Frontal cortex (tissue), 4 donors: ENCODE measurements at places on chromosomes 4 and X. TPM values are rescaled to one million over a fixed set of nuclear protein-coding genes. Genes with fewer than 3 reads are reported as not detected.

- DNase-seq, result no peak
Measured at GRCh38 chr4:133014473-133015135, 134.5 kb upstream of the PCDH10 start.

Gene GIMD1
- total RNA-seq, result not detected

GRCh38 chrX:122868631-122869030 lies 315.4 kb upstream of the GRIA3 start:
- DNase-seq, result no peak

DNA sequence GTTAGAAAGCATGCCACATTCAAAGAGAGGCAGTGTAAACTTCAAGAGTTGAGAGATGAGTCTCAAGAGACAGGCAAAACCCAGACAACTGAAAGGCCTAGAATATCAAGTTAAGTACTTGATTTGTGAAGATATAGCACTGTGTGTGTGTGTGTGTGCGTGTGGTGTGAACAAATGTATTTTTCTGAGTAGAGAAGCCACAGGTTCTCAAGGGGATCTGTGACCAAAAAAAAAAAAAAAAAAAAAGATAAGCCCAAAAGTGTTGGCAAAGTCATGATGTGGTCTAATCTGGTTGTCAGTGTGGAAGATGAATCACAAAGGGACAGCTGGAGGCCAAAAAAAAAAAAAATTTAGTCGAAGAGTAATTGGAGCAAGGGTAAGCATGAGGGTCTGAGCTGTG lies 3.9 kb downstream of the RIPPLY1 start:
- DNase-seq, result no peak

- DNase-seq, result no peak
Measured at GRCh38 chr4:94897023-94897422, 139.3 kb downstream of the BMPR1B start.

Gene MBNL3
- total RNA-seq, result 2.0 TPM

GRCh38 chr4:77204621-77205020 lies 47.6 kb downstream of the CCNG2 start:
- DNase-seq, result no peak

GRCh38 chrX:13891377-13892140 lies 74.7 kb upstream of the GPM6B start:
- DNase-seq, result peak; percentile 17

- no peak for DNase-seq
Measured at GRCh38 chrX:85870585-85870984, 176.8 kb downstream of the CHM start.

Gene OCIAD1
- total RNA-seq, result 179 TPM

Gene CXCL10
- total RNA-seq, result not detected

DNA sequence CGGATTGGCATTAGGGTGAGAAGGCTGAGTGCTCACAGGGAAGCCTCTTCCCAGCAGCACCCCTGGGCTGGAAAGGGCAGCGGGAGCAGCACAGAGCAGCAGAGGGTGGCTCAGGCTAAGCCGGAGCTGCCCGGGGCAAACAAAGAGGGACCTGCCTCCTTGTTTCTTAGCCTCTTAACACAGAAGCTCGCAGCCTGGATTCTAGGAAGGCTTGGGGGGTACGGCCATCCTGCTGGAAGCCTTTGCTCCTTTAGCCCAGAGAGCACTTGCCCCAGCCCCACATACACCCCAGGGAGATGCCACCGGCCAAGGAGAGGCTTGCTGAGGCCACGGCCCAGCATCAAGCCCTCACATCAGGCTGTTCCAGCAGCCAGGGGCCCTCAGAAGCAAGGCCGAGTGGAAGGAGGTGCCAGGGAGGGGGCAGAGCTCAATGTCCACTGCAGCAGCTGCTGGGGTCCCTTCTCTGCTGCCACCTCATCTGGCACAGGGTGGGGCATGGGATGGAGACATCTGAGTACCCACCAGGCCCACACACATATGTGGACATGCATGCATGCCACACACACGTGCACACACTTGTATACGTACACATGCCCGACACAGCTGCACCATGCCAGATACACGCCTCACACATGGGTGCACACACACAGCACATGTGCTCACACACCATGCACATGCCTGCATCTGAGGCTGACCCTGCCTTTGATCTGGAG lies 20.3 kb upstream of the SPON2 start:
- no peak for DNase-seq

- no peak for DNase-seq
Measured at GRCh38 chr4:27198971-27199370, 338.3 kb downstream of the STIM2 start.

DNA sequence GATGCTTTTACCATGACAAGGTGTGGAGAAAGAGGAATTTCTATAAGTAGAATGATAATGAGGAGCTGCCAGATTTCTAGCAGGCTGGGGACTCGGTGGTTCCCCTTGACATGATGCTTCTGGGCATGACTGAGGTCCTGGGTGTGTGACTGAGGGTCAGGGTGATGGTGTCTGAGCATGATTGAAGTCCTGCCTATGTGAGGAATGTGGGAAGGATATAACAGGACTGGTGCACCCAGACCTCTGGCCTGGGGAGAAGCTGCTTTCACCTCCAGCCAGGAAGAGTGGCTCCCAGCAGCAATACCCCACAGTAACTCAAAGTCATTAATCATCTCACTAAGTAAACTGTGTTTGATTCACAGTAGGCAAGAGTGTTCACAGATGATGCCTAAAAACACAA lies 17.4 kb downstream of the SORBS2 start:
- no peak for DNase-seq

Gene PLAC1
- not detected for total RNA-seq

DNA sequence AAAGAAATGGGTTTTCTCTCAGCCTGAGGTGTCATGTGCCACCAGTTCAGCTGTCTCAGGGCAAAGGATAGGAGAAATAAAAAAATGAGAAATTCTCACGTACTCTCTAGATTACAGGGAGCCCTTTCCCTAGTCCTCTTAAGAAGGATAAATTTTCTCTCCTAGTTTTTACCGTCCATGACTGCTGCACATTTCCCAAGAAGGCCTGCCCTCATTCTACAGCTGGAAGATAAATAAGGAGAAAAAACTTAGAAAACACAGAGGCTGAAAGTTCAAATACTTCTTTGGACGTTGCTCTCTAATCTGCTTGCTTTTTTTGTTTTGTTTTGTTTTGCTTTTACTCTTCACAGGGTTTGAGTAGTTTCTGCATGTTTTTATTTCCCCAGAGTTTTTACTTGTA lies 211.9 kb downstream of the DCAF12L2 start:
- DNase-seq, result no peak

DNA sequence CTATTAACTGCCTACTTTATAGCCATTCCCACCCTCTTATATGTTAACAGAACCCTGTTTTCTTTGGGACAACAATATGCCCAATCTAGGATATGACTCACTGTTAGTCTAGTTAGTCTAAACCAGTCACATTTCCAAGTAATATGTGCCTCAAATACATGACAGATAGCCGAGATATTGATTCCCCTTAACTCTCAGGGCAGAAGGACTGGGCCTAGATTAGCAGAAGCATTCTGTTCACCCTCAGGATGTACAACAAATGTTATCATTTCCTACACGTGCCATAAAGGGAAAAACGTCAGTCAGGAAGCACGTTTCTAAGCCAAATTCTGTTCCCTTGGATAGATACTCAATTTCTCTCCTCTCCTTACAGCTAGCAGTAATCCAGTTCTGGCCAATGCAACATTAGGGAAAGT lies 114.1 kb downstream of the SLC10A7 start:
- DNase-seq, result no peak

DNA sequence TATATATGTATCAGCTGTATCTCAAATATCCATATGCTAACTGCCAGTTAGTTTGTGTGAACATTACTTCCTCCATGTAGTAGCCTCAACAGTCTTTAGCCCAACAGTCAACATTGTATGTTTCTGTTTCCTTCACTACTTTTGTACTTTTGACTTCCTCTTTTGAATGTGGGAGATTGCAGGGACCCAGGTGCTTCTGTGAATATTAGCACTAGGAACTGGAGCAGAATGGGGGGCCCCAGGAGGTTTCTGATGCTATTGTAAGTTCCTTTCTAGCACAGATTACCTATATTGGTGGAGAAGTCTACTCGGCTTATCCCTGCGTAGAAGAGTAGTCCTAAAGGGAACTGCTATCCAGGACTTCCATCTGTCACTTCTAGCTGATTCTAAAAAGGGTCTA lies 2.3 kb downstream of the PLAC8 start:
- no peak for DNase-seq

Gene PHEX
- 2.0 TPM for total RNA-seq

DNA sequence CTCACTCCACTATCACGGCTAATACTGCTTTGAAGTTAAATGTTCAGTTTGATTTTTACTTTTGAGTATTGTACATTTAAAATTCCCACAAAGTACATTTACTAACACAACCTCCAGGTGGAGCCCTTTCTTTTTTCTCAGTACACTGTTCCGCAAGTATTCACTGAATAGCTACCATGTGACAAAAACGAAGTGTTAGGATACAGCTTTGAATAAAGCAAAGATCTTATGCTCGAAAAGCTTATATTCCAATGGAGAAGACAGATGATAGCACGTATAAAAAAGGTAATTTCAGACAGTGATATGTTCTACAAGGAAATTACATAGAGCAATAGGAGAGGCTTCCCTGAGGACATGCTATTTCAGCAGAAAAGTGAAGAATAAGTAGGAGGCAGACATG lies 60.7 kb upstream of the ABCG2 start:
- DNase-seq, result peak; percentile 43

DNA sequence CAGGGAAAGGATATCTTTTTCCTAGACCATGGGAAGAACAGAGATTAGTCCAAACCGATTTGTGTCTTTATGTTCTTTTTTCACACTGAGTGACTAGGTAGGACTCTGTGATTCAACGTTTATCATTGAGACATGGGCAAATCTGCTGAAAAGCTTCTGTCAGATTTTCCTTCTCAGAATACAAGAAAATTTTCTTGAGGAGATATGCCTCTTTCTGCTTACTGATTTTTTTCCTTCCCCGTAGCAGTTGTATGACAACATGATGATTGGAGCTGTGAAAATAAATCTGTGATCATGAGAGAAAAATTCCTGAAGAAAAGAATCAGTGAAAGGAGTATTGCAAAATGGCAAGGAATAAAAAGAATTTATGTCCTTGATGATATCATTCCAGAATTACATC lies 130.6 kb upstream of the FAT4 start:
- no peak for DNase-seq
